ENCODE measurements at places on chromosomes 3 and 15.

- no peak for DNase-seq
Observed at GRCh38 chr3:167102071-167102470, 278.0 kb downstream of the ZBBX start.

DNA sequence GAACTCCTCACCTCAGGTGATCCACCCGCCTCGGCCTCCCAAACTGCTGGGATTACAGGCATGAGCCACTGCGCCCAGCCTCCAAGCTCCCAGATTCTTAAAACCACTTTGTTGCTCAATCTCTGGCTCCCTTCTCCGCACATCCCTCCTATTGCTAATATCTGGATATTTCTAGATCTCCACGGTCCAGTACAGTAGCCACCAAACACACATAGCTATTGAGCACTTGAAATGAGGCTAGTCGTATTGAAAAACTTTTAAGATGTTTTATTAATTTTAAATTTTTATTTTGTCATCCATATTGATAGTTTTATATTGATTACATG is 44.3 kb downstream of the SLC28A1 start:
- no peak for DNase-seq

DNA sequence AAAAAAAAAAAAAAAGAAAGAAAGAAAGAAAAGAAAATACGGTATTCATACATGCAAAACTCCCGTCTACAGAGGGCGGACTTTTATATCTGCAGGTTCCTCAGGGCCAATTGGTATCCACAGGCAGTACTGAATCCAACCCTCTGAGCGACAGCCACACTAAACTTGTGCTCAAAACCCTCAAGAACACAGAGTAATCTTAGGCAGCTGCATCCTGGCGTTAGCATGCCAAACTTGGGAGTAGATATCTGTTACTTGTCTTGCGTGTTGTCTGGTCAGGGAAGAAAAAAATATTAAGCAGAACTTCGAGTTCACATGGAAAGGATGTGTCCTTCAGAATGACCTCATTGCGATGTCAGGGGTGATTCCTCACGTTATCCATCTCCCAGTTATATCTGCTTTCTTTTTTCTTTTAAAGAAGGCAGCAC is 12.8 kb downstream of the SNAP23 start:
- no peak for DNase-seq

DNA sequence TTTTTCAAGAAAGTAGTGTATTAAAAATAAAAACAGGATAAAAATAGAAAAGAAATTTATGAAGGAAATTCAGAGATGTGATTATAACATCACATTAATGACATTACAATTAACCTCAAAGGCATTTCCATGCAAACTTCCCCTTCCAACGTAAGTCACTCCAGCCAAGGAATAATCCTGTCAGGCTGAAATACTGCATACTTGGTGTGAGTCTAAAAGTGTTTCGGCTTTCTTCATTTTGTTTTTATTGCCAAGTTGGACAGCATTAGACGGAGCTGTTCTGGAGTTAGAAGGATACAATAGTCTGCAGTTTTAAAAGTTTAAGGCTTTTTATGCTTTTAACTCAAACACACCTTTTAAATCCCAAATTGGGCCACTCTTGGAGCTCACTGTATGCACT is 435.0 kb downstream of the MECOM start:
- DNase-seq = no peak

DNA sequence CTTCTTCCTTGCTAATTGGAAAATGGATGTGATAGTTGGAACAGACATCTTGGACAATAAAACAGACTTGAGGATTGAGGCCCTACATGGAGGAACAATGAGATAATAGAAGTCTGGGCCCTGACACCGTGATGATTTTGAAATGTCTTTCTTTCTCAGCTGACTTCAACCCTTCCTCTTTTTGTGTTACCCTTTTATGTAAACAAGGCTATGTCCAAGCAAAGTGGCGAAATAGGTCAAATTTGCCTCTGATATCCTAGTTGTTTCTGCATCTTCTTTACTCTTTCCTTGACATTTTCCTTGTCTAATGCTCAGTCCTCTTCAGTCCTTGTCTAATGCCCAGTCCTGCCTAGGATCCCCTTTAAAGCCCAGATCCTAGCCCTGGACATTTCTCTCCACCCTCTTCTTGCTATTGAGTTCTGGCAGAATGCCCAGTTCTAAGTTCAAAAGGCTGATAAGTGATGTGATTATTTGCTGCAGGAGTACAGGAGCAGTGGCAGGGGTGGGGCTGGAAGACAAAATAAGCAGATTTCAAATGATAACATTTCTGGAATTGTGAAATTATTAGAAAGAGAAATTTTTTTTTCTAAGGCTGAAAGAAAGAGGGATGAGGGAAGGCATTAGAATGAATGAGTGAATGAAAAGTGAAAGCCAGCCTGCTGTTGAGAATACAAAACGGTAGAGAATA is 6.5 kb upstream of the VPS8 start:
- no peak for DNase-seq

DNA sequence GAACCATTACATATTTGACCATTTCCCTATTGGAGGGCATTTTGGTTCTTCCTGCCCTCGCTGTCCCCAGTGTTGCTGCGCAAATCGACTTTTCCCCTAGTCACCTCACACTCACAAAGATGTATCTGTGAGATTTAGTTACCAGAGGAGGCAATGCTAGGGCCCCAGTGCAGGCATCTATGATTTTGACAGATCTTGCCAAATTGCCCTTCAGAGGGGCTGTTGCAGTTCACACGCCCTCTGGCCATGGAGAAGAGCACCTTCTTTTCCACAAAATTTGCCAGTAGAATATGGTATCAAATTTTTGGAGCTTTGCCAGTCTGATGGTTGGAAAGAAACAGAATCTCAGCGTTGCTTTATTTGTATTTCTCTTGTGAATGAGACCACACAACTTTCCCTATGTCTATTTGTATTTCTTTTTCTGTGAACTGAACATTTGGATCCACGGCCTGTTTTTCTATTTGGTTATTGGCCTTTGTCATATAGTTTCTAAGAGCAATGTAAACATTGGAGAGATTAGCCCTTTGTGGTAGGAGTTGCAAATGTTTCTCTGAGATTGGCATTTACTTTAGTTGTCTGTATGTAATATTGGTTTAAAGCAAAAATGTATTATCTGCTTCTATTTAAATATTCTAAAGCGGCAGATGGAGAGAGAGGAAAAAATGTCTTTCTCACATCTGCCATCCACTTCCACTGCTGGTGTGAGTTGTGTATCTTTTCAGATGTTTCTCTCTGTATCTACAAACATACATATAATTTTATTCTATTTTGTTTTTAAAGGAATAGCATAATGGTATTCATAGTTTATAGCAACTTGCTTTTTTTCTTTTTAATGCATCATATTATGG is 66.1 kb downstream of the DNASE1L3 start:
- no peak for DNase-seq

DNA sequence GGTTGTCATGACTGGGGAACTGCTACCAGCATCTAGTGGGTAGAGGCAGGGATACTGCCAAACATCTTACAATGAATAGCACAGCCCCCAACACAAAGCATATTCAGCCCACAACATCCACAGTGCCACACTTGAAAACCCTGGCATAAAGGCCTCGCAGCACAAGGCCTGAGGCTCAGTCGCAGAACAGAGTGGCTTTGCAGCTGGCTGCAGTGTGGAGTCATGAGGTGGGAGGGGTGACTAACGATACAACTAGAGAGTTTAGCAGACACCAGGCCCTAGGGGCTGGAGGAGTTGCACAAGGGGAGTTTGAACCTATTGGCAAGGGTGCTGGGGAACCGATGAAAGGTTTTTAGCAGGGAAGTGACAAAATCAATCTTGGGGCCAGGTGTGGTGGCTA is 32.1 kb downstream of the GRK7 start:
- DNase-seq = peak; percentile 61

DNA sequence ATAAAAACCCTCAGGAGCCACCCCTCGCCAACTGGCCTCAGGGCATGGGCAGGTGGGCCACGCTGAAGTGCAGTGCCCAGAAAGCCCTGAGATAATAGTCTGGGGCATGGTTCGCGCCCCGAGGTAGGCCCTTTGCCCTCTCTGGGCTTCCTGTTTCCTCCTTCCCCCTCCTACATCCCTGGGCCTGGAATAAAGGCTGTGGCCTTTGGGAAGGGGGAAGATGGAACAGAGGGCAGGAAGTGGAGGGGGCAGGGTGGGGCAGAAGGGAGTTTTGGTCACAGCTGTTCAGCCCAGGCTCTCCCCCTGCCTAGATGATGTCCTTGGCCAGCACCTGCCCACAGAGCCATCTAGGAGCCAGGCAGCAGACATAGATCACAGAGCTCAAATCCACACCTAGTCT is 11.3 kb downstream of the CSRNP1 start:
- DNase-seq = no peak

GRCh38 chr3:37504583-37505357 is 330.4 kb upstream of the LRRFIP2 start:
- DNase-seq = no peak

DNA sequence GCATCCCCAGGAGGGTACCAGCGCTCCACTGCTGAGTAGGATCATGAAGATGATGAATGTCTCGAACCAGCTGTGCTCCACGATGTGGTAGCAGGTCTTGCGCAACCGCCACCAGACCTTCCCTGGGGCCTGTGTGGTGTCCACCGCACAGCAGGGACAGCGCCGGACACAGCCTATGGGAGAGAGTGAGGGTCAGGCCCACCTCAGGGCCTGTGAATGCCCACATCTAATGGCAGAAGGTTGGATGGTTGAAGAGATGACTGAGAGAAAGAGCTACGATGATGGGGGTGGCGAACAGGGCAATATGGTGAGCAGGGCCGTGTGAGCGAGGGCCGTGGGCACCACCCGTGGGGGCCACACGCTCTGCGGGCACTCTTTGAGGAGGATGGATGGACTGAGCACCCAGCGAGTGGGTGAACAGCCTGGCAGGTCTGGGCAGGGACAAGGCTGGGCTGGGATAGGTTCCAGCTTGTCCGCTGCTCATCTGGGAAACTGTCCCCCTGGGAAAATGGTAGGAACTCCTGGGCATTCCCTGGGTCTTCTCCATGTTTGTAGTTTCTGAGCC is 74.1 kb downstream of the SCN5A start:
- DNase-seq = no peak

DNA sequence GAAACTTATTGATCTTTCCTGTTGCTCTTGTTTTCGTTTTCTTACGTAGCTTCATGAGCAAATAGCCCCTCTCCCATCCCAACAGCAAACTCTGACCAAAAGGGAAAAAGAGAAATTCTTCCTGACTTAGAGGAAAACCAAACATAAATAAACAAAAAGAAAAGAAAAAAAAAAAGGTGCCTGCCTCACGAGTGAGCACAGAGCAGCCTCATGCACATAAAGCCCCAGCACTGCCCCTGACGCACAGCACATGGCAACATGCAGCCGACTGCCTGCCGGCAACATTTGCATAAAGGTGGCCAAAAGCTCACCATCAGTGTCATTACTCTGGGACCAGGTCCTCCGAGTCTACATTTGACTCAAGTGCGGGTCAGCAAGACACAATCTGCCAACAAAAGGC is 6.4 kb downstream of the POC1A start:
- DNase-seq = no peak

DNA sequence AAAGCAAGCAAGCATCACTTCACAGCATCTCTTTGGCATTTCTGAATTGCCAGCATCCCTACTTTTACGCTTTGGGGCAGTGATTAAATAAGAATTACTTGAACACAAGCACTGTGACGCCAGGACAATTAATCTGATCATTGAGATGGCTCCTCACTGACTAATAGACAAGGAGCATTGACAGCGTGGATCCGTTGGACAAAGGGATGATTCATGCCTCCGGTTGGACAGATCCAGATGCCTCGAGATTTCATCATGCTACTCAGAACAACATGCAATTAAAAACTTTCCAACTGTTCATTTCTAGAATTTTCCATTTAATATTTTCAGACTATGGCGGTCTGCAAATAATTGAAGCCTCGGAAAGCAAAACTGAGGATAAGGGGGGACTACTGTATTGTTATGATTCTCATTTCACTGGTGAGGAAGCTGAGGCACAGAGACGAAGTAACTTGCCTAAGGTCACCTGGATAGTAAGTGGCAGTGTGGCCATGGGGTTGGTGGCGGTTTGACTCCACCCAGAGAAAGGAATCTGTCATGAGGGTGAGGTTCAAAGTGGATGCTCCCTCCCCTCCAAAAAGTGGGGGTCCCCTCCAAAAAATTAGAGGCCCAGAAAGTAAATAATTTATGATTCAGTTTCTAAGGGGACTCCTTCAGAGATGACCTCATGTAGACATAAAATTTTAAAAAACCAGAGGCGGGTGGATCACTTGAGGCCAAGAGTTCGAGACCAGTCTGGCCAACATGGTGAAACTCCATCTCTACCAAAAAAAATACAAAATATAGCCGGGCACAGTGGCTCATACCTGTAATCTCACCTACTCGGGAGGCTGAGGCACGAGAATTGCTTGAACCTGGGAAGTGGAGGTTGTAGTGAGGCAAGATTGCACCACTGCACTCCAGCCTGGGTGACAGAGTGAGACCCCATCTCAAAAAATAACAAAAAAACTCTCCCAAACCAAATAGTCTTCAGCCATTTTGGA is 12.3 kb upstream of the PGPEP1L start:
- DNase-seq = no peak

- DNase-seq = no peak
Observed at GRCh38 chr15:47265686-47266085, 451.6 kb upstream of the SEMA6D start.

GRCh38 chr15:89083246-89083645 is 5.0 kb upstream of the ABHD2 start:
- no peak for DNase-seq

DNA sequence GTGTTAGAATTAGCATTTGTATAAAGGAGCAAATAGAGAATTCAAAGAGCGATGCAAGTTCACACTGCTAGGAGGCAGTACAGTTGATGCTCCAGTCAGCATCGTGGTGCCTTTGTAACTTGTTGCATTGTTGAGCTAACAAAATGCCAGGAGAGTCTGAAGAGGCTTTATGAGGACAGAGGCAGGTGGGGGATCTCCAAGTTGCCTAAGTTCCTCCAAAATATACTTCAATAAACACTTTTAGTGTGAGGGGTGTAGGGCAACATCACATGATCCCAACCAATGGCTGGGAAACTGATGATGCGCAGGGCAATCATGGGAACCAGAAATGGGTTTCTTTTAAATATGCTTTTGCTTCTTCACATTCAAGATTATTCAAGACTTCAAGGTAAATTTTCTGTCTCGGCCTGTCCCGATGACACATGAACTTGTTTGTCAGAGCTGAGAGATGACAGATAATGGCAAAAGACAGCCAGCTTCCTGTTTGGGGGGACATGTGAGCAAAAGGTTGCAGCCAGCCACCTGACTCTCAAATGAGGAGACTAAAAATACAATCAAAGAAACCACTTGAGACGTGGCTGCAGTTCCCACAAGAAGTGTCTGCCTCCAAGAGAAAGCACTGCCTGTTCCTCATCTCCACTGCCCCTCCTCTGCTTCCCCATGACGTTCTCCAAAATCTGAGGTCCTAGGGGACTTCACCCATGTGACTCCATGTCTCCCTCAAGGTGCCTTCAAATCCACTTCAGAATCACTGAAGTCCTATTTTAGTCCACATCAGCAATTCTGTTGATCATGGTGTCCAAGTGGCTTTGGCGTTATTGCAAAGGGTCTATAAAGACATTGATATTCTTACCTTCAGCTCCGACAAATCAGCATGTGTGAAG is 39.3 kb downstream of the KLHL6 start:
- DNase-seq = peak; percentile 61

Data from activated CD4-positive, alpha-beta T cell treated with anti-CD3 and anti-CD28 coated beads for 48 hours (primary cell).